ENCODE measurements at places on chromosomes 11 and 22.

- no peak for DNase-seq
Measured at GRCh38 chr11:58829786-58830185, 14.7 kb downstream of the GLYATL2 start.

DNA sequence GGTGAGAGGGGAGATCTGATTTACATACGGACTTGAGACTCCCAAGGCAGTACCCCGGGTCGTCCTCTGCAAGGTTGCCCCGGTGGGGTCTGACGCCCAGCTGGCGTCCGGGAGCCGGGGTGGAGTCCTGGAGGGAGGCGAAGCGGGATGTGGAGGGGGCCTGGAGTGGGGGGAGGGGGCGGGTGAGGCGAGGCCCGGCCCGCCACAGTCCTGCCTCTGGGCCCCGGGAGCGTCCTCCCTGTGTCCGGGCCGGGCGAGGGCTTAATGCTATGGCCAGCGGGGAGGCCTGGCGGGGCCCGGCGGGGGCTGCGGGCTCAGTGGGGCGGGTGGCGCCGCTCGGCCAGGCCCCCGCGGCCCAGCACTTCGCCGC lies 2.4 kb upstream of the MYBPC3 start:
- DNase-seq = no peak

DNA sequence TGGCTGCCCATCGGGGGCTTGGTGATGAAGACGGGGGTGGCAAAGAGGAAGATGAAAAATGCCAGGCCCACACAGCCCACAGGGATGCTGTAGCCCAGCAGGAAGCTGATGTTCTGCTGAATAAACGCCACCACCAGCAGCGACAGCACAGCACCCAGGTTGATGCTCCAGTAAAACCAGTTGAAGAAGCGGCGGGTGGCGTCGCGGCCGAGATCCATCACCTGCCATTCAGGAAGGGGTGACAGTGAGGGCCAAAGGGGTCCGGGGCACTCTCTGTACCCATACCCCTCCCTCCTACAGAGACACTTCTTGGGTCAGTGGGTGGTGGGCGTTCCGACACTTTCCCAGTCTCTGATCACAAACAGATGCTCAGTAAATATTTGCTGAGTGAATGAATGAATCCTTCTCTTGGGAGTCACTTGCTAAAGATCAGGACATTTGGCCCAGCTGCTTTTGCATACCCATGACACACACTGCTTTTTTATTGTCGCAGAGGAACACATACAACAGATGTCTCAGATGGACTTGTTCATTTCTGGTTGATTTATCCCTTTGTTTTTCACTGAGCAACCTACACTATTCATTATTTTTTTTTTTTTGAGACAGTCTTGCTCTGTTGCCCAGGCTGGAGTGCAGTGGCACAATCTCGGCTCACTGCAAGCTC lies 5.2 kb downstream of the SLC15A3 start:
- no peak for DNase-seq

DNA sequence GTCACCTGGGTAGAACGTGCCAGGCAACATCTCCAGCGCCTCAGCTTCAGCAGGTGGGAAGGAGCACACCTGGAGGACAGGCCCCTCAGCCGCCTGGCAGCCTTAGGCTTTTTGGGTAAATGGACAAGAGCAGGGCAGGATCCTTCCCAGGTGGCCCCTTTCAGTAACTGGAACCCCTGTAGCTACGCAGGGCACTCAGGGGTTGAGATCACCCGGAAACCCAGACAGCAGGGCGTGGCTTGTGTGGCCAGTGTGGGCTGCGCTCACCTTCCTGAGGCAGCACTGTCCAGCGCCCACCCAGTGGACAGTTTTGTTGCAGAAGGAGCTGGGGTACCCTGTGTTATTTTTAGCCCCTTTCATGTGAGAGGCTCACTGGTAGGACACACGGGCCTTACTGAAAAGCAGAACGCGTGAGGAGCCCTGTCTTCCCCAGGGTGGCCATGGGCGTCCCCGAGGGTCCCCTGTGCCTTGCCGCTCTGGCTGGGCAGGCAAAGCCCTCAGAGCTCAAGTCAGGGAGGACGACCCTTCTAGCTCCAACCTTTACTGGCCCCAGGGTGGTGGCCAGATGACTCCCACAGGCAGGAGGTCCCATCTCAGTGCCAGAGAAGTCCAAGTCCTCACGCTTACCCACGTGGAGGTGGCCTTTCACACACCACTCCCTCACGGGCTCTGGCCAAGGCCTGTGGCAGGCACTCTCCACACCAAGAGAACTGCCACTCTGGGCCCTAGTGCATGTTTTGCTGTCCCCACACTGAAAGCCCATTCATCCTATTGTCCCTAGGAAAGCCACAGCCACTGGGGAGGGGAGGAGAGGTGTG lies 75.8 kb downstream of the CTTN start:
- no peak for DNase-seq

DNA sequence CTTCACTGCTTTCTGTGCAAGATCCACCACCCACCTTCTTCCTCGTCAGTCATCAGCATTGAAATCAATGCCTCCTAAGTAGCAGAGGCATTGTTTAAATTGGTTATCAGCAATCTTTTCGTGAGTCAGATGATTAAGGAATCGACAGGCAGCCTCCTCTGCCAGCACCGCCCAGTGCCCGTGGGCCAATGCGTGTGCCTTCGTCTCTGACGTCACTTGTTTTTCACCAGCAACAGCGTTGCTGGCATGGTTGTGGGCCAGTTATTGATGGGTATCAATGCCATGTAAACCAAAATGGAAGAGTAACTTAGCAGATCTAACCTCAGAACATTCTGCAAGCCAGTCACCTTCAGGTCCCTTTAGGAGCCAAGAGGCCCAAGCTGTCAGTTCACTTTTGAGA lies 69.6 kb downstream of the BARX2 start:
- no peak for DNase-seq

DNA sequence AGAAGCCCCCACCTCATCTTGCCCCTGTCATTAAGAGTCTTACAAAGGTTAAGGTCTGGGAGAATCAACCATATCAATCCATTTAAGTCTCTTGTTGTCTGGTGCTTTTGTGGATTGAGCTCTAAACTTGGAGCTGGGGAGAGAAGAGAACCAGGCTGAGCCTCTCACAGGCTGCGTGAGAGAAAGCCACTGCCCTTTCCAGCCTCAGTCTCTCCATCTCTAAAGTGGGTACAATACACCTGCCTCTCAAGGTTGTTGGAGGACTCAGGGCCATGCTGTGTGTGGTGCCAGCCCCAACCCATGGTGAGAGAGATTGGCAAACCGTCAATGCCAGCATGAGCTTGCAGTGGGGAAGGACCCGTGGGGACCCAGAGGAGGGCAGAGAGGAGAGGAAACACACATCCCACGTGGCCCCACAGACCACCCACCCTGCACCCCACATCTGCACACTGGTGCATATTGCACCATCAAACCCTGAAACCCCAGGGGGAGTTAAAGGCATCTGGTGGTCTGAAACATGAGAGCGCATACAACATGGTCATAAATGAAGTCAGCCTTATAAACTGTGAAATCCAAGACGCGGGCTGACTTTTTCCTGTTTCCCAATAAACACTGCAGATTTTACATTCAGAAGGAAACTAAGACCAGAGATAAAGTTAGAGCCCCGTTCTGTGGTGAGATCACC lies 27.5 kb upstream of the FBLN1 start:
- no peak for DNase-seq

- peak; percentile 77 for DNase-seq
Measured at GRCh38 chr11:44627911-44628729, 62.7 kb downstream of the CD82 start.

DNA sequence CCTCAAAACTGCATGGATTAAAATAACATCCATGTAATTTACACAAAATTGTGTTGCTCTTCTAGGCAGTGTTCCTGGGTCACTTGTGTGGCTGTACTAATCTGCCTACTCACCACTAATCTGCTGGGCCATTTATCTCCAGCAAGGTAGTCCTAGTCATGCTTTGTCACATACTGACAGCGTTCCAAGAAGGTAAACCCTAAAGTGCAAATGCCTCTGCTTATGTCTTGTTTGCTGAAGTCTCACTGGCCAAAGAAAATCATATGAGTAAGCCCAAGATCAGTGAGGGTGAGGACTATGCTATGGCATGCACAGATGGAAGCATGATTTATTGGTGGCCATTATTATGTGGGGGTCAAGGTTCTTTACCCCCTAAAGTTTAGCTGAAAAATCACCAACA lies 630.2 kb upstream of the LUZP2 start:
- DNase-seq = no peak

- no peak for DNase-seq
Measured at GRCh38 chr11:129143335-129143734, 48.8 kb downstream of the ARHGAP32 start.

GRCh38 chr11:116913000-116913399 lies 75.6 kb upstream of the APOA1 start:
- no peak for DNase-seq

- no peak for DNase-seq
Measured at GRCh38 chr11:92180664-92181251, 43.9 kb upstream of the FAT3 start.

GRCh38 chr11:119029340-119030028 lies 1.2 kb downstream of the SLC37A4 start:
- DNase-seq = no peak

DNA sequence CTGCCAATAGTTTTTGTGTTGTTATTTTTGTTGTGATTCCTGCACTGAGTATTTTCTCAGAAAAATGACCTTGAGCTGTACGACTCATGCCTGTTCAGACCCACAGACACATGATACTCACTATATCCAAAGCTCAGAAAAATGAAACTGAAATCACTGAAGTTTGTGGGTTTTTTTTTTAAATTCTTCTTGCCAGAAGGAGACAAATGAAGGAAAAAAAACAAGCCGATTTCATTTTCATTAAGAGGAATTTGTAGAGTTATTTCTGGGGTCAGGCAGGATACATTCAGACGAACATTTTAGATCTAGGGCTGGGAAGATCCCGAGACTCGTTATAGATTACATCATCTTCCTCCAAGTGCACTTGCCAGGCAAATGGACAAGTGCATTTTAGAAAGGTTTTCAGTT lies 60.4 kb downstream of the BMAL1 start:
- DNase-seq = no peak

DNA sequence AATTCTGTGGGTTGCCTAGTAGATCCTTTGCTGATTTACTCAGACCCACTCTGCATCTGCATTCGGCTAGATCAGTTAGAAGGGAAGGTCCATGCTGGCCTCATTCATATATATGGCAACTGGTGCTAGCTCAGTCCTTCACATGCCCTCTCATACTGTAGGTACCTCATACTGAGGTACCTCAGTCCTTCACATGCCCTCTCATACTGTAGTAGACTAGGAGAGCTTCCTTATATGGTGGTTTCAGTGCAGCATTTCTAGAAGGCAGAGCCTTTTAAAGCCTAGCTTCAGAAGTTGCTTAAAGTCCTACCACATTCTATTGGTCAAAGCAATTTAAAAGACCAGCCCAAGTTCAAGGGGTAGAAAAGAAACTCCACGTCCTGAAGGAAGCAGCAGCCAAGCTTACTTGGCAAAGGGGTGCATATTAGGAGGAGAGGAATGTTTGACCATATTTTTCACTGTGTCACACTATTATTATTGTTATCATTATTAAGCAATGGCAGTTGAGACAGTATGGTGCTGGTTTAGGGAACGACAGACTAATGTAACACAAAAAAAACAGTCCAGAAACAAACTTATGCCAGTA lies 356.4 kb downstream of the DYNC2H1 start:
- DNase-seq = no peak

DNA sequence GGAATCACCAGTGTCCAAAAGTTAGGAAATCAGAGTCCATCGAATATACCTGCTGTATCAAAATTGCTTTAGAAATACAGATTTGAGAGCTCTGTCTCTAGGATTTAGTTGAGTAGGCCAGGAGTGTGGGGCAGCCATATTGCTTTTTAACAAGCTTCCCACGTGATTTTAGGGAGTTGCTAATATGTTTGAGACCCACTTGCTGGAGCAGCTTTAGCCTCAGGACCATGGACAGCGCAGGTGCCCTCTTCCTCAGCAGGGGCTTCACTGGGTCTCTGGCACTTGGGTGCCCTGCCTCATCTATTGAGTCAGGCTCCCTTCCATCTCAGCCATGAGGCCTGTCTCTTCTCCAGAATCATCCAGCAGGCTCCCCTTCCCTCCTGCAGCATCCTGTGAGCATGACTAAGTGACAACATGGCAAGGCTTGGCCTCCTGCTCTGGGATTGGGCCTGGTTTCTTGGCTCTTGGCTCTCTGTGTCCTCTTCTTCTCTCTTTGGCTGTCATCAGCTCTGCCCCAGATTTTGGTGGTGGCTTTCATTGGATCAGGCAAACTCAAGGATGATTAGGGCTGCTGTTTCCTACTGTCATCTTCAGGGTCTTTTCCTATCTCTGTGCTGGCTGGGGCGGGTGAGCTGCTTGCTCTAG lies 70.0 kb downstream of the SGSM1 start:
- no peak for DNase-seq

- no peak for DNase-seq
Measured at GRCh38 chr11:24171869-24172268, 325.0 kb upstream of the LUZP2 start.

GRCh38 chr11:129275828-129276227 lies 83.7 kb upstream of the ARHGAP32 start:
- DNase-seq = no peak

DNA sequence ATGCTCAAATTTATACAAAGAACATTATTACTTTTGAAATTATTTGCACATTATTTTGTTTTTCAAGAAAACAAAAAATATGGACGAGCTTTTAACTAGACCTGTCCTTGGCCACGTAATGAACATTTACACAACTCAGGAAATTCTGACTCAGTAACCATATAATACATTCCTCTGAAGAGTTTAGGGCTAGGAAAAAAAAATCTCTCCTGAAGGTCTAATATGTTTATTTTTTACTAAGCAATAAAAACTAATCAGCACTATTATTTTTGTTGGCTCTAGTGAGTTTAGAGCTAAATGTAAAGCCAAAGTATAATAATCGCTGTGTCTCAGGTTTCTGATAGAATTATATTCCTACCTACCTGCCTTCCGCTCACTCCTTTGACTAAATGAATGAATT lies 187.5 kb downstream of the SWAP70 start:
- no peak for DNase-seq

DNA sequence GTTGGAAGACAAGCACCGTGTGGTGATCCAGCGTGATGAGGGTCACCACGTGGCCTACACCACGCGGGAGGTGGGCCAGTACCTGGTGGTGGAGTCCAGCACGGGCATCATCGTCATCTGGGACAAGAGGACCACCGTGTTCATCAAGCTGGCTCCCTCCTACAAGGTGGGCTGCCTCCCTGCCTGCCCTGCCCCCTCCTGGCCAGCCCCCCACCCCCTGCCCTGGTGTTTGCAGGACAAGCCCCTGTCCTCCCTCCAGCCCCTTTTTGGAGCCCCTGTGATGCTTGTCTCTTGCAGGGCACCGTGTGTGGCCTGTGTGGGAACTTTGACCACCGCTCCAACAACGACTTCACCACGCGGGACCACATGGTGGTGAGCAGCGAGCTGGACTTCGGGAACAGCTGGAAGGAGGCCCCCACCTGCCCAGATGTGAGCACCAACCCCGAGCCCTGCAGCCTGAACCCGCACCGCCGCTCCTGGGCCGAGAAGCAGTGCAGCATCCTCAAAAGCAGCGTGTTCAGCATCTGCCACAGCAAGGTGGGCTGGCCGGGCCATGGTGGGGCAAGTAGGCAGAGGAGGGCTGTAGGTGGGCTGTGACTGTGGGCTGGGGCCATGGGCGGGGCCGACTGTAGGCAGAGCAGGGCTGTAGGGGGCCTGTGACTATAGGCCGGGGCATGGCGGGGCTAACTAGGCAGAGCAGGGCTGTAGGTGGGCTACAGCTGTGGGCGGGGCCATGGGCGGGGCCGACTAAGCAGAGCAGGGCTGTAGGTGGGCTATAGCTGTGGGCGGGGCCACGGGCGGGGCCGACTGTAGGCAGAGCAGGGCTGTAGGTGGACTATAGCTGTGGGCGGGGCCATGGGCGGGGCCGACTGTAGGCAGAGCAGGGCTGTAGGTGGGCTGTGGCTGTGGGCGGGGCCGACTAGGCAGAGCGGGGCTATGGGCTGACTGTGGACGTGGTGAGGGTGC lies 13.6 kb downstream of the MUC2 start:
- DNase-seq = peak; percentile 20
